ENCODE measurements at places on chromosomes 13 and 19. TPM values are rescaled to one million over a fixed set of nuclear protein-coding genes. Genes with fewer than 3 reads are reported as not detected.

DNA sequence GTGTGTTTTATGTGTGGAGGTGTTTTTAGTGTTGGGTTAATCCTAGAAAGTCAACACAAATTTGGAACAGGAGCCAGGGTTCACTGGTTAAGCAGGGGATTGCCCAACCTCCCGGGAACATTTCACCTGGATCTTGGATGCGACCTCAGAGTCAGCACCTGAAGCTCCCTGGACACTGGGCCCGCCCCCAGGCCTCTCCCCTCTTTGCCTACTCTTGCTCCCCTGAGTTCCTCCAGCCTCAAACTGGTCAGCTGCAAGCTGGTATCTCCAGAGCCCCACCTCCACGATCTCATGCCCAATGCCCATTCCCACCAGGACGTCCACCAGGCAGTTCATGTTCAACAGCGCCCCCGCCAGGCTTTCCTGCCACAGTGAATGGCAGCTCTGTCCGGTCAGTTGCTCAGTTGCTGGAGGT, 9.7 kb downstream of the HSD17B14 start:
- no peak overlapping the region for H3K27ac ChIP-seq
- DNase-seq: no peak
- no peak overlapping the region for H3K4me3 ChIP-seq
- peaks cover 7% of the 10 kb centered on the region for H3K36me3 ChIP-seq
- no peaks in the 10 kb centered on the region for H3K4me1 ChIP-seq

- H3K36me3 ChIP-seq: no peaks in the 10 kb centered on the region
- H3K4me3 ChIP-seq: no peak overlapping the region
- no peak overlapping the region for H3K27ac ChIP-seq
- no peak for DNase-seq
- H3K4me1 ChIP-seq: peaks cover 22% of the 10 kb centered on the region
- H3K27me3 ChIP-seq: no peaks in the 10 kb centered on the region
Measured at GRCh38 chr13:26024558-26024957, 27.3 kb downstream of the SHISA2 start.

The NKG7 gene
- 7.9 TPM for total RNA-seq

DNA sequence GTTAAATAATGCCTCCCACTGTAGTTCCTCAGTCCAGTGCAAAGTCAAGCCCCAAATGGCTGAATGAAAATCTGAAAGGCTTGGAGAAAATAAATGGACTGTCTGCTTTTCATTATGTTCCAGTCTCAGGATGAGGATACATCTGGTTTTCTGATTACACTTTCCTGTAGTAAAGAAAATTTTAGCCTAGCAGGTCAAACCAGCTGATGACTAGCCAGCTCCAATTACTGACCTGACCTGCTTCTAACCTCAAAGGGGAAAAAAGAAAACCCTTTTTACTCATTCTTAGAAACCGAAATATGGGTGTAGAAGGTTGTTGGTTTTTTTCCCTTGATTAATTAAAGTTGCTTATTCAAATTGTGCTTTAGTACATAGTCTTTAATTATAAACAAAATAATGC, 418.4 kb downstream of the EFNB2 start:
- H3K27ac ChIP-seq: no peak overlapping the region
- no peak overlapping the region for H3K4me3 ChIP-seq
- DNase-seq: no peak

- H3K4me1 ChIP-seq: no peaks in the 10 kb centered on the region
- no peak for DNase-seq
- H3K36me3 ChIP-seq: no peaks in the 10 kb centered on the region
- H3K4me3 ChIP-seq: no peak overlapping the region
Measured at GRCh38 chr13:78215458-78216108, 297.0 kb upstream of the EDNRB start.

DNA sequence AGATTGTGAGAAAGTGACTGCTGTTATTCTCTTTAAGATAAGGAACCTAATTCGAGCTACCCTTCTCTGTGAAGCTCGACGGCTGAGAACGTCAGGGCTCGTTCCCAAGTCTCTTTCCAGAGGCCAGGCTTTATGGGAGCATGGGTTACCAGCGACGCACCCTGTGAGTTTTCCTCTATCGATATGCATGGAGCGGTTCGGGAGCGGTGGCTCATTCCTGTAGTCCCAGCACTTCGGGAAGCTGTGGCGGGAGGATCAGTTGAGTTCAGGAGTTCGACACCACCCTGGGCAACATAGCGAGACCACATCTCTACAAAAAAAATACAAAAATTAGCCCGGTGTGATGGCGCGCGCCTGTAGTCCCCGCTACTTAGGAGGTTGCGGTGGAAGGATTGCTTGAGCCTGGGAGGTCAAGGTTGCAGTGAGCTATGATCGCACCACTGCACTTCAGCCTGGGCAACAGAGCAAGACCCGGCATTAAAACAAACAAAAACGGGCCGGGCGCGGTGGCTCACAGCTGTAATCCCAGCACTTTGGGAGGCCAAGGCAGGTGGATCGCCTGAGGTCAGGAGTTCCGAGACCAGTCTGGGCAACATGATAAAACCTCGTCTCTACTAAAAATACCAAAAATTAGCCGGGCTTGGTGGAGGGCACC, 681 bp upstream of the ZNF606 start:
- DNase-seq: peak; percentile 15
- H3K4me1 ChIP-seq: peaks cover 2% of the 10 kb centered on the region
- H3K27me3 ChIP-seq: no peaks in the 10 kb centered on the region
- peaks cover 20% of the 10 kb centered on the region for H3K36me3 ChIP-seq

DNA sequence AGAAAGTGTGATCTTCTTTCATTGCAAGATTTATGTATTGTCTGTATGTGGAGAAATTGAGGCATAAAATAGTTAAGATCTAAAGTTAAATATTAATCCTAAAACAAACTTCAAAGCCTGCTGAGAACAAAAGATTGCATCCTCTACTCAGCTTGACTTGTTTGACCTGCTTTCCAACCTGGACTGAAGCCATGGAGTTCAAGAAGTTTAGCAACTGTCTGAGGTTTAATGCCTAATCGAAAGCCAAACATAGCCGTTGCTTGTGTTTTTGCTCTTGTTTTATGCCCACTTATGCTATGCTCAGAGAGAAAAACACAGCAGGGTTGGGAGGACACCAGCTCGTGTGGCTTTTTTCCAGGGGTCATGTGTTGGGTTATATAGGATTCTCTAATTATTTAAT, 135.6 kb downstream of the NUFIP1 start:
- peaks cover 18% of the 10 kb centered on the region for H3K4me1 ChIP-seq
- H3K27ac ChIP-seq: peak overlapping the region; percentile 66
- H3K4me3 ChIP-seq: no peak overlapping the region
- DNase-seq: no peak

The WDR88 gene
- not detected for total RNA-seq

DNA sequence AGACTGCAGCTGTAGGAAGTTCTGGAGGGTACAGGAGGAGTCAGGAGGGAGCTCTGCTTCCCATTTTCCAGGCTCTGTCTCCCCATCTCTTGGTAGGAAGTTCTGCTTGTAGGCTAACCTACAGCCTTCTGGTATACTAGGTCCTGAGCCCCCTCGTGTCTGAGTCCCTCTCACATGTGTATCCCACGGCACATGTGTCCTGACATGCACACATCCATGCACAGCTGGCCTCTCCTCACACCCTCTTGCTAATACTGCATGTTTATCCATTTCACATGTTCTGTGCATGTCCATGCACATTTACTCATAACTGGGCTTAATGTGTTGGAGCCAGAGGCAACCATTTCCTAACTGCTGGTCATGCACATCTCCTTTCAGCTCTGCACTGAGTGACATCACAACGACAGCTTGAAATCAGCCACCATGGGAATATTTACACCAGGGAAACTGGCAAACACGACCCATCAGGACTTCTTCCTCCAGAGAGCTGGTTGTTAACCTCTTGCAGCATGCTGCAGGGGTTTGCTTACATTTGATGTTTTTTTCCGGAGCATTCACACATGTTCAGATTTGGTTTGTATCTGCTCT, 3.0 kb downstream of the CD209 start:
- no peak overlapping the region for H3K27ac ChIP-seq
- no peaks in the 10 kb centered on the region for H3K27me3 ChIP-seq
- DNase-seq: no peak
- no peaks in the 10 kb centered on the region for H3K4me1 ChIP-seq
- H3K36me3 ChIP-seq: no peaks in the 10 kb centered on the region
- H3K4me3 ChIP-seq: no peak overlapping the region

- H3K4me1 ChIP-seq: no peaks in the 10 kb centered on the region
- no peak overlapping the region for H3K27ac ChIP-seq
- H3K27me3 ChIP-seq: no peaks in the 10 kb centered on the region
- no peaks in the 10 kb centered on the region for H3K36me3 ChIP-seq
- DNase-seq: no peak
Measured at GRCh38 chr13:84567848-84568247, 685.6 kb upstream of the SLITRK1 start.

- H3K4me3 ChIP-seq: peak overlapping the region; percentile 93
- peak overlapping the region; percentile 80 for H3K27ac ChIP-seq
- peak; percentile 57 for DNase-seq
Measured at GRCh38 chr19:12800923-12801465, 606 bp downstream of the PRDX2 start.

GRCh38 chr13:67296511-67296910, 66.4 kb upstream of the PCDH9 start:
- no peak for DNase-seq
- H3K4me1 ChIP-seq: no peaks in the 10 kb centered on the region
- H3K27me3 ChIP-seq: no peaks in the 10 kb centered on the region
- H3K27ac ChIP-seq: no peak overlapping the region
- H3K36me3 ChIP-seq: no peaks in the 10 kb centered on the region

GRCh38 chr13:96796091-96796633, 198.1 kb downstream of the OXGR1 start:
- no peaks in the 10 kb centered on the region for H3K36me3 ChIP-seq
- H3K27me3 ChIP-seq: no peaks in the 10 kb centered on the region
- H3K4me3 ChIP-seq: no peak overlapping the region
- H3K27ac ChIP-seq: no peak overlapping the region
